ENCODE measurements at places on chromosomes 16 and 17.

DNA sequence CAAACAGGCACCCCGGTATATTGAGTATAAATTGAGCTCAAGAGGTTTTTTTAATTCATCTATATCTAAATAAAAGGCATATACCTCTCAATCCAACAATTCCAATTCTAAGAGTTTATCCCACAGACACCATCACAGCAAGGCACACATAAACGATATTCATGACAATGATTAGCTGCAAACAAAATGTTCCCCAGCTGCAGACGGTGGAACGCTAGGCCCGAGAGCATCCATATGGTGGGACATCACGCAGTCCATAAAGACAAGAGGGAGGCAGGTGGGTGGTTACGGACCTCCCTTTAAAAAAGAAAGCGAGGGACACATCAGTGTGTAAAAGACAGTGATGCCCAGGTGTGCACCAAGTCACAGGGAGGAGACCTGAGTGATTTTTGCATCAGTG lies 28.1 kb downstream of the MEAK7 start:
- DNase-seq = no peak

GRCh38 chr16:86134802-86135461 lies 236.0 kb downstream of the IRF8 start:
- no peak for DNase-seq

- no peak for DNase-seq
These were observed 14.0 kb downstream of the MED13 start for GRCh38 chr17:62051053-62051452.

GRCh38 chr17:7014995-7015958 lies 2.9 kb downstream of the RNASEK start:
- DNase-seq = no peak

DNA sequence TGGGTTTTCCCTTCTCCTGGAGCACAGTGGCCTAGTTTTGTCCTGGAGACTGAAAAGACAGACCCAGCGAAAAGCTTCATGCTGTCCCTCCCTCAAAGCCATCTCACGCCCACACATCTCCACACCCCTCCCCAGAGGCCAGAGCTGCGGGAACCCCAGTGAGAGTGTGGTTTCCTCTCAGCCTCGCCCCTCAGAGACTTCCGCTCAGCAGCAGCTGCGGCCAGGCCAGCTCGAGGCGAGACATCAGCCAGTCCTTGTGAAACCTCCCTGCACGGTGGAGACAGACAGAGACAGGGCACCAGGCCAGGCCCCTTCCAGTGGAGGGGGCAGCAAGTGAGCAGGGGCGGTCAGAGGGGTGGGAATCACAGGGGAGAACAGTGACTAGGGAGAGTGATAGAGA lies 77.0 kb upstream of the TNRC6C start:
- DNase-seq = peak; percentile 45

- no peak for DNase-seq
These were observed 983.9 kb upstream of the EEF2KMT start for GRCh38 chr16:6081320-6081976.

DNA sequence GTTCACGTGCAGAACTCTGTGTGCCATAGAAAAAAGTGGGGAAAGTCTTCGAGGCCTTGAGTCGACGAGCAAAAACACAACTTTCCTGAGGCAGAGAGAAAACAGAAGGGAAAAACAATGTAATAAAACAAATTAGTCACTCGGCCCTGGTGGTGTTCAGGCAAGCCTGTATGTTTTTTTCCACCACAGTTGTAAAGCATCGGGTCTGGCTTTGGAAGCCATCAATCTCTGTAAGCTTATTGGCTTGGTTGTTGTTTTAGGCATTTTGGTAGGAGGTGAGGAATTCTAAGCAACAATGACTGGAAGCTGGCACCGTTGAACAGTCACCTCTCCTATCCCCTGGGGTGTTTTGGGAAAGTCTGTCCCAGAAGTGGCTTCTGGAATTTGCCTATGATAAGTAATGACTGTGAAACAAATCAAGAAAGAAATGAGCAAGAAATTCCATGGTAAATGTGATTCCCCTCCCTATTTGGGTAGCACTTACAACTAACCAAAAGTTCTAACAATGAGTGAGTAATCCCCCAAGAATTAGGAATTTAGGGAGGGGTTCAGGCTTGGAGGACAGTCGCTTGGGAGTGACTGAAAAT lies 2.8 kb downstream of the CDH13 start:
- no peak for DNase-seq

- no peak for DNase-seq
These were observed 7.3 kb downstream of the ARSG start for GRCh38 chr17:68298601-68299000.

DNA sequence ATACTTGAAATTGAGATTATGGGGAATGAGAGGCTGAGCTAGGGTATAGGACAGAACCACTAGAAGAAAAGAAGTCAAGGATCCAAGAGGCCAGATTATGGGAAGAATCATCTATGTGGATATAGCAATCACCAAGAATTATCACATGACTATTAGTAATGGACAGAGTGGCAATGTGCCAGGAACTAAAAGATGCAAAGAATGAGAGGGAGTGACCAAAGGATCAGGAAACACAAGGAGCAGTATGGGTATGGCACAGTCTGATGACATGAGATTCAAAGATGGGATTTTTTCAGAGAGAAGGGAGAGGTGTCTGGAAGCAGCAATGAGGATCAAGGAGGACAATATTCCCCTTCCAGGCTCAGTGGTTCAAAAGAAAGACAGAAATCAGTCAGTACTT lies 212.2 kb downstream of the AATF start:
- DNase-seq = no peak

GRCh38 chr17:63624531-63624880 lies 2.3 kb downstream of the MAP3K3 start:
- DNase-seq = no peak

DNA sequence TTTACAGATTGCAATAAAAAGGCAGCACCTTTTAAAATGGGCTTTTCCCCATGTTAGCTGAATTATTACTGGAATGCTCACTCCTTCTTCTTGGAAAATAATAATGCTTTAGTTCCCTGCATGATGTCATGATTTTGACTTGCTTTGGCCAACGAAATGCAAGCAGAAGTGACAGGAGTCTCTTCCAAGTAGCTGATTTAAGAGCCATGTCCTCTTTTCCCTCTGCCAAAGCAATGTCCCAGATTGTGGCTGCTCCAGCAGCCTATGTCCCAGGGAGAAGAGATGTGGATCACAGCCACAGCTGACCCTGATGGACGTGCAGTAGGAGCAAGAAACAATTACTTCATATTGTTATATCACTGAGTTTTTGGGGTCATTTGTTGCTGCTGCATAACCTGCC lies 246.6 kb downstream of the HAPSTR1 start:
- no peak for DNase-seq

DNA sequence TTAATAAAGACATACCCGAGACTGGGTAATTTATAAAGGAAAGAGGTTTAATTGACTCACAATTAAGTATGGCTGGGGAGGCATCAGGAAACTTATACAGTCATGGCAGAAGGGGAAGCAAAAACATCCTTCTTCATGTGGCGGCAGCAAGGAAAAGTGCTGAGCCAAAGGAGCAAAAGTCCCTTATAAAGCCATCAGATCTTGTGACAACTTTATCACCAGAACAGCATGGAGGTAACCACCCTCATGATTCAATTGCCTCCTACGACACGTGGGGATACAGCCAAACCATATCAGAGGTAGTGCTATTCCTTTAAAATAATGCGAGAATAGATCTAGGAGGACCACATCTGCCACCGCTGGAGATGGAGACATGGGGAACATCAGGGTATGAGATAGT lies 9.0 kb downstream of the C16orf54 start:
- DNase-seq = no peak

DNA sequence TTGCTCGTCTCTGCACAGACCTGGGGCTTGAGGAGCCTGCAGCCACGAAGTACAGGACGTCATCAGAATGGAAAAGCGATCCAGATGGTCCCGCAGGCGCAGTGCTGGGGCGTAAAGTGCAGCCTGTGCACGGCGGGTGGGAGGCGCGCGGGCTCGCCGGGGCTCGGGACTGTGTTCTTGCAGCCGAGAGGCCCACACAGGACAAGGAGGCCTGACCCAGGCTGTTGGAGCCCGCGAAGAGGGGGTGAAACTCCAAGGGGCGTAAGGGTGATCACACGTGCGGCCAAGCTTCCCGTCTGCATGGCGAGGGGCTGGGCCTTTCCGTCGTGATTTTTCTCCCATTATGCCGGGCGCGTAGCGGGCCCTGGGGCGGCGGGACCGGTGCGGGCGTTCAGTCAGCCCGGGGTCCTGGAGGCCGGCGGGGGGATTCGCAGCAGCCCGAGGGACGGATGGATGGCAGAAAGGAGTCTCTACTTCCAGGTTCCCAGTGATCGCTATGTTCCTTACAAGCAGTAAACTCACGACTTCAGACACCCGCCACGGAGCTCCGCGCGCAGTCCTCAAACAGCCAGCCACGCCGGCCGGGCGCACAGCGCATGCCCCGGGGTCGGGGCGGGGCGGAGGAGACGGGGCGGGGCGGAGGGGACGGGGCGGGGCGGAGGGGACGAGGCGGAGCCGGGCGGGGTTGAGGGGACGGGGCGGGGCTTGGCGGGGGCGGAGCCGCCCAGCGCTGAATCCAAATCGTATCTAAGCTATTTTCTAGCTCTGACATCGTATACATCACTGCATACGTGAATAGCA lies 141.0 kb upstream of the KCNJ18 start:
- DNase-seq = peak; percentile 80

DNA sequence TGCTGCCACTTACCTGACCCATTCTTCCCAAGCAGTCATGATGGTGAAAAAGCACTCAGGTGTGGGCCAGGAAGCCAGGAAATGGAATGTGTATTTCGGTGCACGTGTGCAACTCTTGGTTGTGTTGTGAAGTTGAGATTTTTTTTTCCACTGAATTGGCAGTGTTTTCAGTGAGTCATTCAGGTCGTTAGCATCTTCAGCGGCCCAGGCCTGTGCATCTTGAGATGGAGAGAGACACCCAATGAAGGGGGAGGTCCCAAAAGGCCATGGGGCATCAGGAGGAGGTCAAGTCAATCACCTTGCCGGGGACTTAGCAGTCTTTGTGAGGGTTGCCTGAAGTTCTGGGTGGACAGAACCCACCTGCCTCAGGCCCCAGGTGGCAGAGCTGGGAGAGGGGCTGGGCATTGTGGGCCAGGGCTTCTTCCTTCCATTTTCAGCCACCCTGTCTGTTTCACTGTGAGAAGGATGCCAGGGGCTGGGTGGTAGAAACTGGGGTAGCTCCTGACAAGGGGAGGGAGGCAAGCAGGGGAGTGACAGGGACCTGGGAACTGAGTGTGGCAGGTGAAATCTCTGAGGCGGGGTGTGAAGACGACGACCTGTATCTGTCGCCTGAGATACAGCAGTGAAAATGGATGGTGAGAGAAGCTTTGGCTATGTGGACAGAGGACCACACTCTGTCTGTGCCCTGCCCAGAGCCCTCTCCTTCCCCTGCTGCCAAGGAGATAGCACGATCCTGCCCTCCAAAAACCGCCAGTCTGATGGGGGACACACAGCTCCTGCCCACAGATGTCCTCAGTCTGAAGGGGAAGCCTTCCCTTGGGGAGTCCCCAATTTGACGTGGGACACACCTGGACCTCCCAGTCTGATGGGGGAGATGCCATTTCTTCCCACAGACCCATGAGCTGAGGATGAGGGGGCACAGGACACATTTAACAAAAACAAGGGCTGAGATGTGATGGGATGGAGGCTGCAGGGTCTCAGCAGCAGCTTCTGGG lies 11.9 kb downstream of the TBKBP1 start:
- no peak for DNase-seq

- no peak for DNase-seq
These were observed 103.9 kb upstream of the FAM20A start for GRCh38 chr17:68704871-68705713.

DNA sequence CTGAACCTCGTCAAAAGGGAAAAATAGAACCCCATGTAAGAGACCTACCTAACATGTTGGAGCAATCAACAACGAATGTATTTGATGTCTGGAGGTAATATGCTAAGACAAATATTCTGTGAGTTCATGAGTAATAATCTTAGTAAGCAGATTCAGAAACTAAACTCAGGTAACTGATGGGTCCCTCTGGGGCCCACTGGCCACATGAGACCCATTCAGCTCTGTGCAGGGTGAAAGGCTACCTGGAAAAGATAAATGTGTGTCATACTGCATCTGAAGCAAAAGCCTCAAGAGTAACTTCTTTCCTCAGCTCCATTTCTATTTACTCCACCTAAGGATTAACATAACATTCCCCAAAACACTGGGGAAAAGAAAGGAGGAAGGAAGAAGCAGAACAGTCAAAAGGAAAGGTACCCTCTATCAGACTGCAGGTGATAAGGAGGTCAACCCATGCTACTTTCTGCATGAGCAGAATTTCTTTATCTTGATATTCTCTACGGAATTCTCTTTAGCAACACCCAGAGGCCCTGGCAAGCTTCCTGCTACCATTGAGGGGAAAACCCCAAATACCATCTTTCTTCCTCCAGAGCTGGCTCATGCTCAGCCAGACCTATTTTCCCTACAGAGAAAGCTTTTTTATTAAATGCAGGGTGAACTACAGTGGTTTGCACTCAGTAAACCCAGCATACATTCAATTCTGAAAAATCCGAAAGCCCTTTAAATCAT lies 37.7 kb upstream of the ABCA6 start:
- no peak for DNase-seq

DNA sequence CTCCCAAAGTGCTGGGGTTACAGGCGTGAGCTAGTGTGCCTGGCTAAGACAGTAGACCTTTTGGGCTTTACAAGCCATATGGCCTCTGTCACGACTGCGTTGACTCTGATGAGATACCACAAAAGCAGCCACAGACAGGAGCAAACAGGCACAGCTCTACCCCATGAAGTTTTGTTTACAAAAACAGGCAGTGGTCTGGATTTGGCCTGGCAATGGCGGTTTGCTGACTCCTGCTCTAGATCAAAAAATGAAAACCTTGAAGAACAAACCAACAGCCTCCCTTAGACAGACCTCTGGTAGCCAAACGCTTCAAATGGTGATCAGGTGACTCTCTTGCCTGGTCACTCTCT lies 20.7 kb downstream of the SLC43A2 start:
- DNase-seq = no peak

- DNase-seq = no peak
These were observed 16.6 kb downstream of the LITAFD start for GRCh38 chr16:8898660-8899318.

DNA sequence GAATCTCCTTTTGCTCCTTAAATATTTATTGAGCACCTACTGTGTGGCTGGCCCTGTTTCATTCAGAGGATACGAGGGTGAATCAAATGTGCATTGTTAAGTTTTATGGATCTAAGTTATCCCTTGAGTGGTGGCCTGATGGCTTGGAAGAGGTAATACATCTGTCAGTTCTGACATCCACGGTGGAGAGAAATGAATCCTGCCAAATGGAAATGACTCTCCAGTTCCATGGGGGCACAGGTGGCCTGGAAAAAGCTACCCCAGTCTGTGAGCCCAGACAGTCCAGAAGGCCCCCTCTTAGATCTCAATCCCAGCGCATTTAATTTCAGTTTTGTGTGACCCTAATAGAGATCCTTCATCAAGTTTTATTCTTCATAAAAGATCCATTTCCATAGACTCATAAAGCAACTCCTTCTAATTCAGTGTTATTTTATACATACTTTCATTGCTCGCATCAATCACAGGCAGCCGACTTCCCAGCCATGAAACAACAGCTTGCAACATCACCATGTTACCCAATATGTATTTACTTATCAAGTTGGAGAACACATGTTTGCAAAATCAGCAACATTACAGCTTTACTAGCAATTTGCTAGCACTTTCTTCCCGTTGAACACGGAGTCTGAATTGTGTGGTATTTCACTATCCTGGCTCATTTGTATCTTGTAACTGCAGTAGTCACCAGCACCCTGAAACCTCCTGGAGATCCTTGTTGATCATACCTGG lies 334.8 kb upstream of the HSBP1 start:
- DNase-seq = no peak

Data from mesothelial cell of epicardium (in vitro differentiated cells).